ENCODE measurements at places on chromosomes 16 and 17.

GRCh38 chr17:60749050-60749449 lies 71.4 kb downstream of the BCAS3 start:
- DNase-seq: no peak

DNA sequence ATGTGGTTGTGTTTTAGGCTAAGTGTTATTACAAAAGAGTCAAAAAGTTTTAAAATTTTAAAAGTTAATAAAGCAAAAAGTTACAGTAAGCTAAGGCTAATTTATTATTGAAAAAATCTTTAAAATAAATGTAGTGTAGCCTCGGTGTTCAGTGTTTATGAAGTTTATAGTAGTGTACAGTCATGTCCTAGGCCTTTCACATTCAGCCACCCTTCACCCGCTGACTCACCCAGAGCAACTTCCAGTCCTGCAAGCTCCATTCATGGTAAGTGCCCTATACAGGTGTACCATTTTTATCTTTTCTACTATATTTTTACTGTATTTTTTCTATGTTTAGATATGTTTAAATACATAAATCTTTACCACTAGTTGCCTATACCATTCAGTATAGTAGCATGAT lies 98.5 kb upstream of the RPRML start:
- no peak for DNase-seq

DNA sequence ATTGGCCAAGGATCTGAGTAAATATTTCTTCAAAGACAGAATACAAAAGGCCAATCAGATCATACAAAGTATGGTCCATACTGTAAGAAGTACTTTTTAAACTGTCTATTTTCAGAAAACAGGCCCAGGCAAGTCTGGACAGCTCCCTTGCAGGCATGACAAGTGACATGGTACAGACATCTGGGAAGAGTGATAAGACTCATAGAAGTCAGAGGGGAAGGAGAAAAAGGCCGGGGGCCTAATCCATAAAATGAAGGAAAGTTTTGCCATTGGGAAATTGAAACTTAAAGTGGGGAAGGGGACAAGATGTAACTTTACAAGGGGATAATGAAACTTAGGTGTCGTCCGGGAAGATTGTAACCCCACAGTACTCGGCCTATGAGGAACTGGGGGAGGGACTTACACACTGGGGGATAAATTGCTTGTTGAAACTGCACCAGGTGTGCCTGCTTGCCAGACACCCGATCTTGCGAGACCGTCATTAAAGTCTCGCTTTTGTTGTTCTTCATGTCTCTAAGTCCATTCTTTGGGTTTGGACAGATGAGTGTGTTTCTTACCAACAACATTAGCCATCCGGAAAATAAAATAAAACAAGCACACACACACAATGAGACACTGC lies 684.0 kb downstream of the CDH11 start:
- no peak for DNase-seq

DNA sequence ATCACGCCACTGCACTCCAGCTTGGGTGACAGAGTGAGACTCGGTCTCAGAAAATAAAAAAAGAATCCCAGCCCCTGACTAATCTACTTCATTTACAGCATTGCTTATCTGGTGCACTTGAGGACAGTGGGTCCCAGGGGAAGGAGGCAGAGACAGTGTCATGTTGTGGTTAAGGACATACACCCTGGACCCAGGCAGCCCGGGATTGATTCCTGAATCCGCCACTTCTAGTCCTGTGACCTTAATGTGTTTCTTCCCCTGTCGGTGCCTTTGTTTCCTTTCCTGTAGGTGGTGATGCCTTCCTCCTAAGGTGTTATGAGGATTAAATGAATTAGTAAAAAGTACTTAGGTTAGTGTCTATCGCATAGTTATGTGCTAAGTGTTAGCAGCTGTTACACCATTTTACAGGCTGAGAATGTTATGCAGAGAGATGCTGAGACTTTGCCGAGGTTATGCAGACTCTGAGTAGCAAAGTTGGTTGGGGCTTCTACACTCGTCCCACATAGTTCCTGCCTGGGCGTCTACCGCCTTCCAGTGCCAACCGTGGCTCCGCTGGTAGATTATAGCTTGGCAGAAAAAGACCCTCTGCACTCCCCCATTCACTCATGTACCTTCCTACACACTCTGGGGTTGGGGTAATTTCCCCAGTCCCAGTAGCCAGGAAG lies 74.8 kb downstream of the RAB11FIP4 start:
- DNase-seq: no peak

DNA sequence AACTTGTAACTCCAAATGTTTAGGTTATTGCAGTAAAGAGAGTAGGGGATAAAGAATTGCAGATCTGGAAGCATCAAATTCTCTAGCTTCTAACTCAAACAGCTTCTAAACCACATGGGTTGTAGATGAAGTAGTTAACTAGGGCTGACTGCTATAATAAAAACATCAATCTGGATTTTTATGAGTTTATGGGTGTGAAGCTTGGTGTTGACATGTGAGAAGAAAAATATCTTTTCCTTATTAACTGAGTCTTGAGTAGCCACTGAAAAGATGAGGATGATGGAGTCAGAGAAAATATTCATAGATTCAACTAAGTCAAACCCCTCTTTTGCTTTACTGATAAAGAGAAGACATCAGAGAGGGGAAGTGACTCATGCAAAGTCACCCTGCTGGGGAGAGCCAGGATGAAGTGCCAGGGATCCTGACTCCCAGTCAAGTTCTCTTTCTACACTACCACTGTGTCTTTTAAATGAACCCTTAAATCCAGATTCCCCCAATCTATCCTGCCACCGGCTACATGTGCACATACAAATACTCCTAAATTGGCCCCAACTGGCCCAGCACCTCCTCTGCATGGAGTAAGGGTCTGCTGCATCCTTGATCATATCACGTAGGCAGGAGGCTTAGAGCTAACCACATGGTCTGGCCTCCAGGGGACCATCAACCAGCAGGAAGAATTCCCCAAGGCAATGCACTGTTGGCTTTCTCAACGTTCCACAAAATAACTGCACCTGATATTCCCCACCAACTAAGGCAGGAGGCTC lies 264.0 kb upstream of the CCL2 start:
- no peak for DNase-seq

DNA sequence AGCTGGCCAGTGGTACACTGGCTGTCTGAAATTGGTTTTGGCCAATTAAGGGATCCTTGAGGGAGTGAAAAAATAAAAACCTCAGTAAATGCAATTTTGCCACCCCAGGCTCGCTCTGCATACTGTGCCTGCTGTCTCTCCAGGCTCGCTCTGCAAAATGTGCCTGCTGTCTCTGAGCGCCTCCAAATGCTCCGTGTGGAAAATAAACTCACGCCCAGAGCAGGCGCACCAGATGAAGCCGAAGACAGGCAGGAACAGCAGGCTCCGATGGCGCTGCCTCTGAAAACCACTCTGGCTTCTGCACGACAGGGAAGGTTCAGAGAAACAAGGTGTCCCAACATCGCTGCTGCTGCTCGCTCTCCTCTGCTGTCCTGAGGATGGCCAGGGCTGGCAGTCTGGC lies 29.1 kb downstream of the SNN start:
- no peak for DNase-seq

- DNase-seq: no peak
Observed at GRCh38 chr17:79147746-79148506, 73.3 kb downstream of the ENGASE start.

- no peak for DNase-seq
Observed at GRCh38 chr16:52113533-52114183, 433.3 kb downstream of the TOX3 start.

DNA sequence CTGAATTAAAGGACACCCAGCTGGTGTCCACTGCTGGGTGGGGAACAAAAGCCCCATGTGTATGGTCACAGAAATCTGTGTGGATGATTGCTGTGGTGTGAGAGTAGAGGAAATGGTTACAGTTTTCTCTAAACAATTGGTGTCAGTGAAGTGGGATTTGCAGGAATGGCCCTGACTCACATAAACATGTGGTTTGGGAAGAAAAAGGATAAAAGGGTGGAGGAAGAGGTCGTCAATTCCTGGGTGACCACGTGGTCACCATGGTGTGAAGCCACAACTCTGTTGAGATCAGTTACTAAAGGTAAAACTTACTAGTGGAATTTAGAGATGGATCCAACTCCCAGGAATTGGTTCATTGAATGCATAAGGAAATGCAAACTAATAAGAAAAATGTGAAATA lies 3.6 kb upstream of the TUBG2 start:
- no peak for DNase-seq

DNA sequence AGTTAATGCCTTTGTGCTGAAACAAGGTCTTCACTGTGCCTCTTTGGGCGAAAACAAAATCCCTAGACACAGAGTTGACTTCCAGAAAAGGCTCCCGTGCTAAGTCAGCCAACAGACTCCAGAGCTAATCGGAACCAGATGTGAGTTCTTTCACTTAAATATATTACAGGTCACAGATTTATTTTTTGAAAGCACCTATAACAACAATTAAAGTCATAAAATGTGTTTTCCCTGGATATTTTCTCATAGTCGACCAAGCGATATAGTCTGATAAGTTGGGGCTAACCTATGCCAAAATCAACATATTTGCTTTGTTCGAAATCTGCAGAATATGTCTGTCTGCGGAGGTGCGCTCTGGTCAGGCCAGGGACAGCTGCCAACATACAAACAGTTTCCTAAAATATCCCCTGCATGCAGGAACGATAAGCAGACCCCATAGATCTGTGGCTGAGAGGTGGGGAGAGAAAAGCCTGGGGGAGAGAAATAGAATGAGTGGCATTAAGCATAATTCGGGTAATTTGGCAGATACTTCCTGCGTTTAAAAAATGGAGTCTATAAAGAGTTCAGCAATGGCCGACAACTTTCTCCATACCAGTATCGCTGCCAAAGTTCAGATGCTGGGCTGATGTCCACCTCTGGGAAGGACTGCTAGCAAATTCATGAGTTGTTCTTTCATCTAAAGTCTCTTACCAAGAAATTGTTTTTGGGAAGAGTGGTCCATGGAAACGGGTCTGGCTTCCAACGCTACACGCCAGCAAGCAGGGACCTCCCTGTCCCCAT lies 50.8 kb upstream of the MYH10 start:
- no peak for DNase-seq

GRCh38 chr17:45341533-45342158 lies 24.8 kb upstream of the MAP3K14 start:
- peak; percentile 94 for DNase-seq

- DNase-seq: no peak
Observed at GRCh38 chr17:49063652-49064051, 66.5 kb downstream of the IGF2BP1 start.

- DNase-seq: peak; percentile 81
Observed at GRCh38 chr17:32461853-32462617, 17.7 kb downstream of the PSMD11 start.

- DNase-seq: no peak
Observed at GRCh38 chr17:27651411-27652345, 20.7 kb downstream of the LGALS9 start.

DNA sequence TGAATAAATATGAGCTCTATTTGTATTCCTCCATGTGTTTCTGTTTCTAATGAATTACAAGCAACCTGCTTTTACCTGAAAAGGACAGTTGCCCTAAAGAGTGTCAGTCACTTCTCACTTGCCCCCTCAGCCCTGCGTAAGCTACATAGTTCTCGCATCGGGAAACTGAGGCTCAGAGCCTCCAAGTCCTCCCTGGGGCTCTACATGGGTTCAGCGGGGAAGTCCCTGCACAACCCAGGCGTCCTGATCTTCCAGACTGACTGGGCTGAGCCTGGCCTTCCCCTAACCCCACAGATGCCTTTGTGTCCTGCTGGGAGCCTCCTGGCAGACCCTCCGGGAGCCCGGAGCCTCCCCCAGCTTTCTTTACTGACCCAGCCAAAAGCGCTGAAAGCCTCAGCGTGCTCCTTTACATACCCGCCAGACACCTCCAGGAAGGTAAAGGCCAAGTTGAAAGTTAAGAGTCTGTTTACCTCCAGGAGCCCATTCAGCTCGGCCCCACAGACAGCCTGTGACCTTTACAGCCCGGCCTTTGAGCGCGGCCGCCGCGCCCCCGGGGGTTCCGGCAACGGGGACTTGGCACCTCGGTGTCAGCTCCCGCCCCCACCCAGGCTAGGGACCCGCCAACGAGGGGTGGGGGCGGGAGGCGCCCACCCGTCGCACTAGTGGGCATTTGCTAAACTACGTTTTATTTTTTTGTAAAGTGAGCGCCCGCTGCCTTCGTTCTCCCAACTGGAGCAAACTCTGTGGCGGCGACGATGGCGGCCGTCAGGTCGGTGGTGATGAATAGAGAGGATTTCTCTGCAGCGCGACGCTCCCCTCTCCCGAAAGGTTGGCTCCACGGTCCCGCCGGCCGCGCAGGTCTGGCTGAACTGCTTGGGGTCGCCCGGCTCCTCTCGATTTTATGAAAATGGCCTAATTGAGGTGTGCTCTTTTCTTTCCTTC lies 4.4 kb upstream of the HOXB13 start:
- no peak for DNase-seq

GRCh38 chr17:55284944-55285339 lies 20.2 kb downstream of the HLF start:
- DNase-seq: no peak

- DNase-seq: no peak
Observed at GRCh38 chr17:6299275-6299674, 135.6 kb downstream of the AIPL1 start.

DNA sequence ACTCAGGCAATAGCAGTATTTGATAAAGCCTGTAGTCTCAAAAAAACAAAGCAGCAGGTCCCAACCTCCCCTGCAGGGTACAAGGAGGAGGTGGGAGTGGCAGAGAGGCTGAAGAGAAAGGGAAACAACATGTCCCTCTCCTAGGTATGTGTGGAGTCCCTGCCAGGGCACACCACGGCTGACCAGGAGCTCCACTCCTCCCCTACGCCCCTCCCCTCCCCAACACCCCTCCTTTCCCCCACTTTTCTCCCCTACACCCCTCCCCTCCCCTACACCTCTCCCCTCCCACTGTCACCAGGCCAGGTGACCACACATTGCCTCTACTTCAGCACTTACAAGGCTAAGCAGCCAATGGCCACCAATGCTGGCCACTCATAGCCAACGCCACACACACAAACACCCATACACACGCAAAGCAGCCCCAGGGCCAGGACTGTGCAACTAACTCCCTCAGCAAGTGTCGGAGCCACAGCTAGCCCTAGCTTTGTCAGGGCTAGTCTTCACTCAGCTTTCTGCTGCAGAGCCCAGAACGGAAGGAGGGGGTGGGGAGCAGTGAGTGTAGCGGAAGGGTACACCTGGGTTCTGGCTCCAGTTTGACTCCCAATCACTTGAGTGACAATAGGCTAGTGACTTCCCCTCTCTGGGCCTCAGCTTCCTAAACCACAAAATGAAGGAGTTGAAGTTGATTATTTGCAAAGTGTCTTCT lies 8.2 kb downstream of the CAVIN1 start:
- no peak for DNase-seq

DNA sequence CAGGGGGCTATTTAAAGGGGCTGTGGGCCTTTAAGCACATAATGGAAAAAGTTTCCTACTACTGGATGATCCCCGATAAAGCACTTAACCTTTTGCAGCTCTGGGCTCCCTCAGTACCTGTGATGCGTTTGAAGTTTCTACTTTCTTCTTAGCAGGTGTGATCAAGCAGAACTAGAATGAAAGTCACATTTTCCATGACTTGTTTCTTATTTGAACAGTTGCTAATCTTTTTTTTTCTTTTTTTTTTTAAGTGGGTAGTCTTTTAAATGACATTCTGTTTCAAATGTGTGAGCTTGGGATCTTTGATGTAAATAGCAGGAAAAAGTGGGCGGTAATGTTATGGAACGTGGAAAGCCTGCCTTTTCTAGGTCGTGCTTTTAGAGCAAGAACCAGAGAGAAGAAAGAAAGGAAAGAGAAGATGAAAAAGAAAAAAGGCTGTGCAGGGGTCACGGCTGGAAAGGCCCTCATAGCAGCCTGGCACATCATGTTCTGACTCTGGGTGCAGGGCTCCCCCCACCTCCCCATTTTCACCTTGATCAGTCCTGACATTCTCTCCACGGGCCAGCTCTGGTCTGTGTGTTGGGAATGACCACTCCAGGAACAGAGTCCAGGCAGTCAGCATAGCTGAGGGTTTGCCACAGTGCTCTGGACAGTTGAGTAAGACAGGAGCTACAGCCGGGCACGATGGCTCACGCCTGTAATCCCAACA lies 150.6 kb downstream of the CLEC16A start:
- no peak for DNase-seq

Measured in A549 (cell line).